ENCODE measurements at places on chromosomes 2 and 18. TPM values are rescaled to one million over a fixed set of nuclear protein-coding genes. Genes with fewer than 3 reads are reported as not detected.

The IL36RN gene
- total RNA-seq: not detected

The COL4A3 gene
- total RNA-seq: under 0.01 TPM

The MC5R gene
- total RNA-seq: 2.9 TPM

DNA sequence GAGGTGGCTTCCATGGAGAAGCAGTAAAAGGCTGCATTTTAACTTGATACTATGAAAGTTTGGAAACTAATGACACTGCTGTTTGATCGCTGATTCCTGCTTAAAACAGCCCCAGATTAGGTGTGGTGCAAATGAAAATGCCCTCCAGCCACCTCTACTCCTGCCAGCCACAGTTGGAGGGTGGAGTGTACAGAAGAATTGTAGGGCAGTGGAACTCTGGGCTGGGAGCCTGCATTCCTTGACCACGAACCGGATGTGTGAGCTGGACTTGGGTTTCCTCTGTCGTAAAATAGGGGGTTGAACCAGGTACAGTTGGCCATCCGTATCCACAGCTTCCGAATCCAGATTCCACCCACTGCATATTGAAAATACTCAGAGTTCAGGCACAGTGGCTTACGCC, 84.6 kb upstream of the RFX8 start:
- DNase-seq: peak; percentile 63

GRCh38 chr2:110858993-110859701, 126.8 kb downstream of the ACOXL start:
- DNase-seq: peak; percentile 37

- no peak for DNase-seq
Observed at GRCh38 chr2:26588576-26588975, 52.6 kb downstream of the CIB4 start.

GRCh38 chr2:47270421-47270820, 115.3 kb upstream of the STPG4 start:
- no peak for DNase-seq

DNA sequence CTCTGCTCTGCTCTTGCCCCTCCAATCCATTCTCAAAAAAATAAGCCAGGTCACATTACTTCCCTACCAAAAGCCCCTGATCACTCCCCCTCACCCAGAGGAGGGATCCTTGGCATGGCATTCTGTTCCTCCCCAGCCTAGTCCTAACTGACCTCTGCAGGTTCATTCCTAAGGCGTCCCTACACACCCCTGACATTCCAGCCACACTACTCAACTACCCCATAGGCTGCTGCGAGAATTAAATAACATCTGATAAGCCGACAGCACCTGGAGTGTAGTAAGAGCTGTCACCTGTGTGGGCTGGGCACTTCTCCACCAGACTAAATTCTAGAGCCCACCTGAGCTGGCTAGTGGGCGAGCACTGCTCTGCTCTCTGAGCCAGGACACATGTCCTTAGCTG, 44.7 kb upstream of the SLC1A4 start:
- DNase-seq: no peak

GRCh38 chr2:241728627-241729026, 5.8 kb upstream of the D2HGDH start:
- DNase-seq: peak; percentile 82

- peak; percentile 48 for DNase-seq
Observed at GRCh38 chr2:64869126-64869525, 120.1 kb upstream of the SLC1A4 start.
